HuH-7 (cell line): ENCODE measurements at places on chromosomes 16 and 17.

- peak; percentile 93 for DNase-seq
Measured at GRCh38 chr16:89037261-89038152, 56.1 kb upstream of the ACSF3 start.

DNA sequence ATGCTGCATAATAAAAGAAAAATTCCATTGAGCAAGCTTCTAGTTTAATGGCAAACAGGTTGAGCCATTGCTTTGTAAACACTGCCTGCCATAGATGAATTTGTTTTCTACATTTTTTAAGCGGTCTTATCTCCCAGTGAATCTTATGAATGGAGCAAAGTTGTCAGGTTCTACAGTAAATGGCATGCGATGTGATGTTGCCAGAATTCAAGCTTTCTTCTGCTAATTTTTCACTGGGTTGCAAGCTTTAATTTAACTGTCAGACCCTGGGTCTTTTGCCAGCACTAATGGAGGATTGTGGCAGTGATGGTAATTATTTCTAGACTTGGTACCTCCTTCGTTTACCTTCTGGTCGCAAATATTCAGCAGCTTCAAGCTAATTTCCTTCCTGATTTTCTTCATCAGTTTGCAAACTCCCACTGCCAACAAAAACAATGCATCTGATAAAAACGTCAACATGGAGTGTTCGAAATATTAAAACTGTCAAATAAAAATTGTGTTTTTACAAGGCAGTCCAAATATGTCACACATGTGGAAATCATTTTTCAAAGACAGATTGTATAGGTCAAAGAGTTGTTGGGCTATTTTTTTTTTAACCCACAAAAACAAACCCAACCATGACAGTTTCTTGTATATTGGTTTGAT, 274.2 kb upstream of the ERCC4 start:
- no peak for DNase-seq

GRCh38 chr17:66397486-66397885, 95.1 kb downstream of the PRKCA start:
- no peak for DNase-seq

- no peak for DNase-seq
Measured at GRCh38 chr16:69823831-69824563, 61.9 kb downstream of the WWP2 start.

DNA sequence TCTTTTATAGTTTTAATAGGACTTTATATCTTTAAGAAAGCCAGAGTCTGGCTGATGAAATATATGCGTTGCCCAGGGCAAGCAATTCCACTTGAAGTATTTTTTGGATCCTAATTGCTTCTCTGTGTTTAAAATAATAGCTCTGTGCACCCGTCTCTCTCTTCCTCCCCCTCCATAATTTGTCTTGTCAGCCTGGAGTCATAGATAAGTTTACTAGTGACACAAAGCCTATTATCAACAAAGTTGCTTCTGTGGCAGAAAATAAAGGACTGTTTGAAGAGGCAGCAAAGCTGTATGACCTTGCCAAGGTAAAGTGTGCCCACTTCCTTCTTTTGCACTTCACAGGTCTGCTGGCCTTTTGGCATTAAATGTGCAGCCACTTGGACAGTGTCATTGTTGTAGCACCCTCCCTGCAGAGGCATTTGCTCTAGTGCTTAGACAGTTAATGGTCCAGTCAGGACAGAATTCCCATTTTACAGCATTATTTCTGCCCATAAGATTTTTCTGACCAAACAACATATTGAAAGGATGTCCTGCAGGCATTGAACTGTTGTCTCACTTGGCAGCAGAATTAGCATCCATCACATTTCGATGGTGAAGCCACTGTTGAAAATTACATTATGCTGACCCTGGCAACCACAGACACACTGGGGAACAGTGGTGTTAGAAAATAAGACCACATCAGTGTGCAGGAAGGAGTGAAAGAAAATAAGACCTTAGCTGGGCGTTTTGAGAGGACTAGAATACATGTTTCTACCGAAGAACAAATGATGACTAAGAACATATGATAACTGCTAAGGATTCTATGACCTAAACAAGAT, 28.4 kb upstream of the SLC12A3 start:
- no peak for DNase-seq

GRCh38 chr17:11986179-11986941, 10.9 kb downstream of the ZNF18 start:
- DNase-seq: peak; percentile 9

DNA sequence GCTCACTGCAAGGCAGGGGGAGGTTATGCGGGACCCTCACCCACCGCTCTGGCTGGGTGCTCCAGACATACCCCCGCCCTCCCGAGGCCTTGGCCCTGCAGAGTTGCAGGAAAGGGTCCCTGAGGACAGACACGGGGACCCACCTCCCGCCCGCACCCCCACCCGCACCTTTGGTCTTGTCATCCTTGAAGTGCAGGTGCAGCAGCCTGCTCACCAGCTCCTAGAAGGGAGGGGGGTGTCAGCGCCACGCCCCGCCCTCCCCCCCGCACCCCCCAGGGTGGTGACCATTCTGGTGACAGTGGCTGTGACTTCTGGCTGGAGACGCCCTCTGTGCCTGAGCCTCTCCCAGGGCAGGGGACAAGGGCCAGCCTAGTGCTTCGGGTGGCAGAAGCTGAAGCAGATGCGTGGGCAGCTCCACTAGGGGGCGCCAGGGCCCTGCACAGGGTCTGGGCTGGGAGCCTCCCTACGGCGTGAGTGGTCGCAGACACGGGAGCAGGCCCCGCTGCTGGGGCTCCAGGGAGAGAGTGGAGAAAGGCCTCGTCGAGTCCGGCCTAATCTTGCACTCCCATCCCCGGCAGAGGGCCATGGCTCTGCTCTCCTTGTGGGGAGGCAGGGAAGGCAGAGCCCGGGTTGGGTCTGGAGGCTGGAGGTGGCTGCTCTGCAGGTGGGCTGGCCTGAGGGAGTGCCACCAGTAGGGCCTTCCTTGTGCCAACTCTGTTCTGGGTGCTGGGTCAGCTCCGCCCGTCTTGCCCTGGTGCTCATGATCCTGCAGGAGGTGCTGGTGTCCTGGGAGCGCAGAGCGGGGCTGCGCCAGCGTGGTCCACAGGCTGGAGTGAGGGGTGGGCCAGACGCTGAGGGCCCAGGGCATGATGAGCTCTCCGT, 2.7 kb downstream of the CENPX start:
- peak; percentile 94 for DNase-seq

DNA sequence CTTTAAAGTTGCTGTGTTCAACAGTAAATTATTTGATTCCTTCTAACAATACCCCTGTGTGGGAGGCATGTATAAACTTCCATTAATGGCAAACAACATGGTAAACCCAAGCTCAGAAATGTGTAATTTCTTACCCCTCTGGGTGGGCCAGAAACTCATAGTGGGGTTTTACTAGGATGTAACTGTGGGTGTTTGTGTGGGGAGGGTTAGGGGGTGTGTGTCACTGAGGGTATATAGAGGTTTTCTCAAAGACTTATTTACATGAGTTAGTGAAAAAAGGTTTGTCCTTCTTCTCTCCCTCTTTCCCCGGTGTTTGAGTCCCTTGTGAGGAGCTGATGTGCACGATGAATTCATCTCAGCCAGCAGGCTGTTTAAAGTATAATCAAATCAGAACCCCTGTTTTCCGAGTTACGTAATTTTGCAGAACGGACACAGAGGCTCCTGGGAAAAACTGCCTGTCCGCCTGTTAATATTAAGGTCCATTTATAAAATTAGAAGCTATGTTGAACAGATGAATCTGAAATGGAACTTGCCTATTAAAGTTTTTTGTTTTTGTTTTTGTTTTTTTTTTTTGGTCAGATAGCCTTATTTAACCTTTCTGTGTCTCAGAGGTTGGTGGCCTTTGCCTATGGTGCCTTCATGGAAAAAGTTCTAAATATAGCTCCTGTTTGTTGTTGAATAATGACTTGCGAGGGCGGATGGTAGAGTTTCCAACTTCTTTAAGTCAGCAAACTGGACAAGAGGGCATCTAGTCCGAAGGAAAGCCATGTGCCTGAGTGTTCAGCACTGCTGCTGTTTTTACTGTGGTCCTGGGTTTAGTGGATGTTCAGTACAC, 73.3 kb downstream of the MSI2 start:
- no peak for DNase-seq

- DNase-seq: peak; percentile 60
Measured at GRCh38 chr17:15966183-15966878, 21.4 kb downstream of the ADORA2B start.

DNA sequence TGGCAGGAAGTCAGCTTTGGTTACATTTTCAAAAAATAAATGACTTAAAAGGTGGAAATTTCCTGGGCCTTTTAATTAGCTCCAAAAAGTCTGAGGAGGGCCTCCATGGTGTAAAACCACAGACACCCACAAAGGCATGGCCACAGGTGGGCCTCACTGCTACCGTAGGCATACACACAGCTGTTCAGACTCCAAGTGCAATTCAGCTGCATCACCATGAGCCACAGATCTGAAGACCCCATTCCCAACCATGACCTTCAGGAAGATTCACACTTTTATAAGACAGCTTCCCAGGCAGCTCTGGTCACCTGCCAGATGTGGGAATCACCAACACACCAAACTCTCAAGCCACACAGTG, 20.6 kb downstream of the CSNK2A2 start:
- DNase-seq: no peak

GRCh38 chr16:24052329-24053098, 203.6 kb upstream of the CACNG3 start:
- no peak for DNase-seq

DNA sequence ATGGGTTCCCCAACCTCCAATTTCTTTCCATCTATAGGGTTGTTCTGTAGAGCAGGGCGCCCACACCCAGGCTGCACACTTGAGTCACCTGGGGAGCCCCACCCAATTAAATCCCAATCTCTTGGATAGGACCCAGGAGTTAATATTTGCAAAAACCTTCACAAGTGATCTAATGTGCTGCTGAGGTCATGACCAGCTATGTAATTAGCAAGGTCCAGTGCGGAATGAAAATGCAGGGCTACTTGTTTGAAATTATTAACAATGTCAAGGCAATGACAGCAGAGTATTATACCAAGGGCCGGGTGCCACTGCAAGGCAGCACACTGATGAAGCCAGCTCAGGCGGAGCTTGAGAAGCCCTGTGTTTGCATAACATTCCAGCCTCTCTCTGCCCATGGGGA, 302.7 kb downstream of the MAF start:
- no peak for DNase-seq

- no peak for DNase-seq
Measured at GRCh38 chr16:77541165-77541564, 106.3 kb upstream of the ADAMTS18 start.

DNA sequence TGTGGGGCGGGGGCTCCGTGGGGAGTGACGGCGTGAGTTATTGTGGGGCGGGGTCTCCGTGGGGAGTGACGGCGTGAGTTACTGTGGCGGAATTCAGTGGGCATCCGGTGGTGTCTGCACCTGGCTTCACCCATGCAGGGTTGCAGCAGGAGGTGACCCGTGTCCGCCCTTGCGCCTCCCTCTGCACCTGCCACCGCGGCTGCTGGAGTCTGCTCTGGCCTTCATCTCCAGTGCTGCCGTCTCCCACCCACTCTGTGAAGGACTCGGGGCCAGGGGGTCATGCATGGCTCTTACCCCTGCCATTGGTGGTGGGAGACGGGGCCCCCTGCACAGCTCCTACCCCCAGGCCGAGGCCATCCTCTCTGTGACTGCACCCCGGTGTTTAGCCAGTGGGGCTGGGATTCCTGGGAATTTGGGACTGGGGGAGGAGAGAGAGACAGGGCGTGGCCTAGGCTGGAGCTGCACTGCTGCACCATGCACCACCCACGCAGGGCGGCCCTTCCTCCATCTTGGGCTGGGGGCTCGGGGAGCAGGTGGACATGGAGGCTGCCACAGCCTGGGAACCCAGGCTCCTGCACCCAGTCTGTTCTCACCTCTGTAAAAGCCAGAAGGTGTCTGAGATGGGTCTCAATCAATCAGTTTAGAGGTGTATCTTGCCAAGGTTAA, 1.3 kb upstream of the PABPN1L start:
- no peak for DNase-seq

- DNase-seq: no peak
Measured at GRCh38 chr16:4709481-4709880, 16.1 kb downstream of the NUDT16L1 start.

GRCh38 chr16:78455861-78456260, 356.4 kb downstream of the WWOX start:
- DNase-seq: no peak

GRCh38 chr17:45342306-45342705, 25.5 kb upstream of the MAP3K14 start:
- DNase-seq: no peak

GRCh38 chr16:73092236-73092781, 44.4 kb upstream of the ZFHX3 start:
- no peak for DNase-seq

- DNase-seq: peak; percentile 93
Measured at GRCh38 chr17:80455336-80455710, 21.1 kb downstream of the NPTX1 start.

- DNase-seq: no peak
Measured at GRCh38 chr17:34131386-34131785, 123.7 kb upstream of the CCL2 start.

- no peak for DNase-seq
Measured at GRCh38 chr17:57466017-57466471, 209.7 kb downstream of the MSI2 start.

GRCh38 chr16:12150600-12150999, 174.1 kb downstream of the SNX29 start:
- DNase-seq: no peak

GRCh38 chr17:43846221-43846712, 709 bp upstream of the CD300LG start:
- DNase-seq: peak; percentile 93

GRCh38 chr16:84052071-84052622, 9.6 kb upstream of the SLC38A8 start:
- no peak for DNase-seq

DNA sequence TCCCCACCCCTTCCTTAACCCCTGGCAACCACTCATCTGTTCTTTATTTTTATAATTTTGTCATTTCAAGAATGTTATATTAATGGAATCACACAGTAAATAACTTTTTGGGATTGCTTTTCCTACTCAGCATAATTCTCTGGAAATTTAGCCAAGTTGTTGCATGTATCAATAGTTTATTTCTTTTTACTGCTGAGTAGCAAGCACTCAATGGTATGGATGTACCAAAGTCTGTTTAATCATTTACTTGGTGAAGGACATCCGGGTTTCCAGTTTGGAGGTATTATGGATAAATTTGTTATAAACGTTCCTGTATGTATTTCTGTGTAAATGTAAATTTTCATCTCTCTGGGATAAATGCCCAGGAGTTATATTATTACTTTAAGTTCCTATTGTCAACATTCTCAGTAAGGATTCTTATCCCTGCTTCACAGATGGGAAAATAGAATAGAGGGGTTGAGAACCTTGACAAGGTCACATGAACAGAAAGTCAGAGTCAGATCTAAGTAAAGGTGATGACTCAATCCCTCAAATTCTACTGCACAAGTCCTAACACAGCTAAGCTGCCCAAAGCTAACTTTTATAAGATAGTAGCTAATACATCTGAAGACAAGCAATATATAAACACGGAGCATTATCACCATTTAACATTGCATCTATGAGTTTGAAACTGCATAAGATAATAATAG, 62.4 kb upstream of the MTMR4 start:
- DNase-seq: no peak
